ENCODE measurements at places on chromosomes 2 and 18.

GRCh38 chr2:13104723-13105122, 388.0 kb downstream of the TRIB2 start:
- DNase-seq, result no peak

DNA sequence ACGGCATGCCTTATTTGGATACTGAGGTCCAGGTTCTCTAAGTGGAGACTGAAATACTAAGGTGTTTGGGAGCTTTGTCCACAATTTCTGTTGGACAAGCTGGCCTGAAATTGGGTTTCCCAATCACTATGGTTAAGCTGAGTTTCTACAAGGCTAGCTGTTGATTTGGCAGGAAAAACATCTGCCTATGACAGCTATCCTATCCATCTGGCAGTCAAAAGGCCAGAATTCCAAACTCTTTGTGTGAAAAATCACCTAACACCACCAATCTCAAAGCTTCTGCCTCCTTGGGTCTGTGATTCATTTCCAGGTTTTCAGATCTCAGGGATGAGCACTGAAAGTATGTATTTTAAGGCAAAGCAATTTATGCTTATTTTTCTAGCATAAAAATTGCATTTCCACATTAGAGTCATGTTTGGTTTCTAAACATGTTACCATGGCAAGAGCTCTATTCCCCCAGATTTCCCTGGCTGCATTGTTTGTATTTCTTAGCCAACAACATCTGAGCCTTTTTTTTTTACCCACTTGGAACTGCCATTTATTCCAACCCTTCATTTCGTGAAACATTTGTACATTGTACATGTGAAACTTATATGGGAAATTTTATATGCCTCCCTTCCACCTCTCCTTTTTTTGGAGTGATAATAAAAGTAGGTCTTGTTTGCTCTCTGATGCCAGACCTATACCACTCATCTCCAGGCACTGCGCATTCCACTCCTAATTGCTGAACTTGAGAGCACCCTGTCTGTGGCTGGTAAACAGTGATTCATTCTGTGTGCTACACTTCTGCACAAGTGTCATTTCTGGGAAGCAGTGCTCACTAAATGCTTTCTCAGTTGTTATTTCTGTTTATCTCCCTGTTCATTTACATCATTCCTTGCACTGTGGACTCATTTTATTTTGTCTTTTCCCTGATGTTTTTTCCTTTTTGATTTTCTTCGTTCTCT, 15.9 kb upstream of the CCDC85A start:
- no peak for DNase-seq

- no peak for DNase-seq
Observed at GRCh38 chr2:16475586-16475985, 190.0 kb downstream of the CYRIA start.

GRCh38 chr2:14517731-14518130, 114.8 kb upstream of the LRATD1 start:
- no peak for DNase-seq

GRCh38 chr2:231866450-231866849, 59.7 kb downstream of the NPPC start:
- no peak for DNase-seq

DNA sequence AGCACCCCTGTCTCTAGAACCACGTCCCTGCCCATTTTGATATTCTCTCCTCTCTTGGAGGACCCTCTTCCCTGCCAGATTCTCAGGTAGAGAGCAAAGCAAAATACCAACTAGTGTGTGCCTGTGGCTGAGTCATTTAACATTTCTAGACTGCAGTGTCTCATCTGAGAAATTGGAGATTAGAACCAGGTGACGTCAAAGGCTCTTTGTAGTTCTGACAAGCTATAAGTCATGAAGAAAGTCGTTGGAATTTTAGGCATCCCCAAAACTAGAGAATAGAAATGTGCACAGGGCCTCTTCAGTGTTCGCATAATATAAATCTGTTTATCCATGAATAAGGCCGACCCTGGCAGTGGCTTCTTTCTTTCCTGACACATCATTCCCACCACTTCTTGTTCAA, 74.4 kb upstream of the TANC1 start:
- no peak for DNase-seq

DNA sequence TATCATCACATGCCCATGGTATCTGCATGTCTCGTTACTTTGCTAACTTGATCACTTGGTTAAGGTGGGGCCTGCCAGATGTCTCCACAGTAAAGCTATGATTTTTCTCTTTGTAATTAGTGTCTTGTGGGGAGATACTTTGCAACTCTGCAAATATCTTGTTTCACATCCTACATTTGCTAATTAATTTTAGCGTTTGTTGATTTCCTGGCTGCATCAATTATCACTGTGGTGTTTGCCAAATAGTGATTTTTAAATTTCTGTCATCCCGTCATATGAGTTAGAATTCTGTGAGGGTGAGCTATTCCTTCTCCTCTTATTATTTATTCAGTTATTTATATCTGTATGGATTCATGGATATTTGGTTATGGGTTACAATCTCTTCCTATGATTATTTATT, 161.4 kb downstream of the FMNL2 start:
- no peak for DNase-seq

DNA sequence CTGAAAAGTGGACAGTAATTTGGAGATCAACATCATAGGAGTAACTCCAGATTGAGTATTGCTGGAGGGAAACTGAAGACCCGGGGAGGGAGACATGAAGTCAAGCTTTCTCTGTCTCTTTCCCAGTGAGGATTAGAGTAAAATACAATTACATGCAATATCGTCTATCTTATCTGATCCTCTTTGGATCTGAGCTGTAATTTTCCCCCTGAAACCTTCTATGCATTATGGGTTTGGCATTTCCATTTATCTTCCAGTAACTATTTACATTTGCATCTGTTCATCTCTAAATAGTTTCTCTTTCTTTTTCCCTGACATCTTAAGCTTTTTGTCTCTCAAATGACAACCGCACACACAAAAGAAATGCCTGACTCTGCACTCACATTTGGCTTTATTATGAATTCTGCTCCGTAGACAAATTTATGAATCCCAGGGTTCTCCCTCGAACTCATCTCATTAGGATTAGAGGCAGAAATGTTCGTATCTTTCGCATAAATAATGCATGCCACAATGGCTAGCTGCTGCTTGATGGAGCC, 113.1 kb downstream of the SPP2 start:
- no peak for DNase-seq

DNA sequence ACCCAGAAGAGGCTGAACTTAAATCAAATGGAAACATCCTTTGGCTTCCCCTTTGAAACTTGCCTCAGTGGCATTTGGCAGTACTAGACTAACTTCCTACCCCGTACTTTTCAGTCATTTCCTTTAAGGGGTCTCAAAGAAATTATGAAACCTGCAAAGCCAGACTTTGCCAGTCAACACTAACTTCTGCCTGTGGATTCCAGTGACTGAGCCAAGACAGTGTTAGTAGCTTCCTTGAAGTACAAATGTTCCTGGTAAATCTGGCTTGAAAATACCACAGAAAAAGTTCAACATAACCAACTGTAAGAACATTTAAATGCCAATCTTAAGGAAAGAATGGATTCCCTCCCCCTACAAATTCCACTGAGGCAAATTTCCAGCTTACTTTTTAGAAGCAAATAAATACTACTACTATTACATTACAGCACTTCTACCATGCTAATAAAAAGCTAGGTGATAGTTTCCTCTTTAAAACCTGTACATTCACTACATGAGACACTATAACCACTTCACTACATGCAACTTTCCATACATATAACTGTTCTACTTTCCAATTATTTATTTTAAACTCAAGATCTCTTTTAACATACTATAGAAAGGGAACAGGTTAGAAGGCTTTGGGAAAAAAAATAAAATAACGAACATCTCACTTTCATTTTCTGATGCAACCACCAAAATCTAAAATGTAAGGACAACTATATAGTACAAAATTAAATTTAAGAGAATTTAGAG, 2.4 kb downstream of the PELI1 start:
- no peak for DNase-seq
